Bronchial epithelial cell (primary cell): ENCODE measurements at places on chromosomes 5 and 9.

- no peak for DNase-seq
Measured at GRCh38 chr9:124238546-124239140, 19.1 kb upstream of the NEK6 start.

- peak; percentile 96 for DNase-seq
Measured at GRCh38 chr5:74956278-74956677, 90.1 kb upstream of the FAM169A start.

GRCh38 chr5:82912462-82912861 is 164.7 kb downstream of the TMEM167A start:
- DNase-seq = no peak

DNA sequence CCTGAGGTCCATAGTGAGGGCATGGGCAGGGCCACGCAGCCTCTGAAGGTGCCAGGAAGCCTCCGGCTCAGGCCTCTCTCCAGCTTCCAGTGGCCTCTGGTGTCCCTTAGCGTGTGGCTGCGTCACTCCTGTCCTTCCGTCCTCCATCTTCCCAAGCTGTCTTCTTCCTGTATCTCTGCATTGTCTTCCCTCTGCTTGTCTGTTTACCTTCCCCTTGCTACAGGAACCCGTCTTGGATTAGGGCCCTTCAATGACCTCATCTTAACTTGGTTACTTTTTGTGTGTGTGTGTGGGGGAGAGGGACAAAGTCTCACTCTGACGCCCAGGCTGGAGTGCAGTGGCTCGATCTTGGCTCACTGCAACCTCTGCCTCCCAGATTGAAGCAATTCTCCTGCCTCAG is 14.4 kb downstream of the ASS1 start:
- no peak for DNase-seq

GRCh38 chr5:1185038-1185627 is 16.3 kb upstream of the SLC6A19 start:
- DNase-seq = no peak

DNA sequence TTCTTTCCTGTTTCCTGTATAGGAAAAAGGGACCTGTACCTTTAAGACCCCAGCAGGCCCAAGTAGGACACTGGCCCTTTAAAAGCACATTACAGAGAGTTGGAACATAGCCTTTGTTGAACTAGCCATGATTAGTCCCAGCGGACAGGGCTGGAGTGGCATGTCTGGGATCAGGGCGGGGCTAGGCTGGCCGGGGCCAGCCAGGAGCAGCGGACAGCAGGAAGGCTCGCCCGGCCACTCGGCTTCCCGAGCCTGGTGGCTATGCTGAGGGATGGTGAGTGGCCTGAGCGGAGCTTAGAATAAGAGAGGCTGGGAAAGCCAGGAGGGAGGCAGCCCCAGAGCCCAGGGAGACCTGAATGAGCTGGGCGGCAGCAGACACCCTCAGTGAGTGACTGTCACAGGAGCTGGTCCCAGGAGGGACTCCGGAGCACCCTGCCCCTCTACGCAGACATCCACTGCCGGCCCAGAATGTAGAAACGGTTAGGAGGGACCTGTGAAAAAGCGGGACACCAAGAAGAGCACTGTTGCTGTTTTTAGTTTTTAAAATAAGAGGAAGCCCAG is 92.1 kb downstream of the DAB2IP start:
- DNase-seq = peak; percentile 58

DNA sequence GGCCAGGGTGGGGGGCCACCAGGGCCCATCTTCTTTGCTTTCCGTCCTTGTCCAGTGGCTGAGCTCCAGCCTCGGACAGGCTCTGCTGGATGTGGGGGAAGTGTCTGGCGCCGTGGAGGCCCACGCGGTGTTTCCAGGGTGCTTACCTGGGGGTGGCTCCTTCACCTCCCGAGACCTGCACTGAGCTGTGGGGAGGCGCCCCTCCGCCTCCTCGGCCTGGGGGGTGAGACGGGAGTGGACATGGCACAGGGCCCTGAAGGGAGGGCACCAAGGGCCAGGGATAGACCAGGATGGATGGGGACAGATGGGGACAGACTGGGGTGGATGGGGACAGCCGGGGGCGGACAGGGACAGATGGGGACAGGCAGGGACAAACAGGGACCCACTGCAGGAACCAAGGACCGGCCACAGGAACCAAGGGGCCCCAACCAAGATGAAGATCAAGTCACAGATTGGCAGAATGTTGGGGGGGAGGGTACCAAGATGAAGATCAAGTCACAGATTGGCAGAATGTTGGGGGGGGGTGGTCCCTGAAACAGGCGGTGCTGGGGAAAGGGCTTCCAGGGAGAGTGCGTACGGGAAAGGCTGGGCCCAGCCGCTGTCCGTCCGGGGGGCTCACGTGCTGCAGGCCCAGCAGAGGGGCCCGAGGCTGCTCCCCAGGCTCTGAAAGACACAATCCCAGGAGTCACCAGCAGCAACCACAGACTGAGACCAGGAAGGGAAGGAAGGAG is 13.3 kb upstream of the QSOX2 start:
- DNase-seq = no peak

DNA sequence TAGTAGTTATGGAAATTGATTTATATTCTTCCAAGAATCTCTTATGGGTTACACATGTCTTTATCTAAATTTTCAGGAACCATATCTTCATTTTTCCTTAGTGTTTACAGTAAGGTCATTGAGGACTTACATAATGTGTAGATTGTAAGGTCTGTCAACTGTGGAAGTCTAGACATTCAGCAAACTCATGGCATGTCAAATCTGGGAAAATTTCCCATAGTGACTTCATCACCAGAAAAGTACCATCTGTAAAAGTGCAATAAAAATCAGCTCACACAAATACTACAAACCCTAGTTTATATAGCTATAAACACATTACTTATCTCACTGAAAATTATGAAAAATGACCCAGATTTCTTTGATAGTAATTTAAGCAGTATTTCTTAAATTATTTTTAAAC is 419.4 kb downstream of the MTRR start:
- DNase-seq = no peak

DNA sequence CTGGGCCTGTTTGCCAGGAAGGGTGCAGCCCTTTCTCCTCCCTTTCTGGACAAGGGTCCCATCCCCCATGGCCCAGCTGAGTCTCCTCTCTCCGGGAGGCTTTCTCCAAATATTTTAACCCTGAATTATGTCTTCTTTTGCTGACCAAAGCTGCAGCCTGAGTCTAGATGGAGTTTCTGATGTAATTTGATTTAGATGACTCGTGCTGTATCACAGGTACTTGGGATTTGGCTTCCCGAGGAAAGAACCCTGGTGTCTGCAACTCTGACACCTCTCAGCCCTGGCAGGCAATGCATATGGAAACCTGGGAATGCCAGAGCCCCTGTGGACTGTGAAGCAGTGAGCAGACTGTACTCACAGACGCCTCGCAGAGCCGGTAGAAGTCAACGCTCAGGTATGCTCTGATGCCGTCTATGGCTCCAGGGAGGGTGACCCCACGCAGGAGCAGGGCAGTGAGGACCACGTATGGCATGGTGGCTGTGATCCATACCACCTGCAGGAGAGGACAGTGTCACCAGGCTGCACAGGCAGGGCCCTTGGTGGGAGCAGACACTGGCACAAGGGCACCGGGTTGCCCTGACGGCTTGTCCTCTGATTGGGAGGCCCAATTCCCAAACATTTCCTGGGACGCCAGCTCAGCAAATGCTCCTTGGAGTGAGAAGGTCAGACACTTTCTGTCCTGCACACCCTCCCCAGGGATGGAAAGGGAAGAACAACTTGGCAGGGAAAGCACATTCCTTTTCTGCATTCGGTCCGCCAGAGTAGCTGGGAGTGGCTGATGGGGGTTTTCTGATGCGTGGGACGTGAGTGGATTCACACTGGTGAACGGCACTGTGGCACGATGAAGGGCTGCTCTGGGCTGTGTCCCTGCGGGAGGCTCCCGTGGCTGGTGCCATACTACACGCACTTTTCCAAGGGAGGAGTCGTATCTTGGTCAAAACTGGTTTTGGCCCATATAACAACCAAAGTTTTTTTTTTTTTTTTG is 24.7 kb downstream of the SLC6A3 start:
- peak; percentile 10 for DNase-seq
